ENCODE measurements at places on chromosomes 1 and 21. TPM values are rescaled to one million over a fixed set of nuclear protein-coding genes. Genes with fewer than 3 reads are reported as not detected.

FCGR2B gene
- not detected for total RNA-seq

COL16A1 gene
- 0.44 TPM for total RNA-seq

CD84 gene
- not detected for total RNA-seq

GRCh38 chr1:154595621-154596020, 12.4 kb downstream of the ADAR start:
- no peak for DNase-seq

GRCh38 chr1:82704966-82705365, 904.2 kb downstream of the ADGRL2 start:
- DNase-seq, result no peak

- no peak for DNase-seq
These were observed 122.7 kb downstream of the UCHL5 start for GRCh38 chr1:192936313-192937018.

- DNase-seq, result no peak
These were observed 149.6 kb downstream of the C1orf21 start for GRCh38 chr1:184536246-184536985.

DNA sequence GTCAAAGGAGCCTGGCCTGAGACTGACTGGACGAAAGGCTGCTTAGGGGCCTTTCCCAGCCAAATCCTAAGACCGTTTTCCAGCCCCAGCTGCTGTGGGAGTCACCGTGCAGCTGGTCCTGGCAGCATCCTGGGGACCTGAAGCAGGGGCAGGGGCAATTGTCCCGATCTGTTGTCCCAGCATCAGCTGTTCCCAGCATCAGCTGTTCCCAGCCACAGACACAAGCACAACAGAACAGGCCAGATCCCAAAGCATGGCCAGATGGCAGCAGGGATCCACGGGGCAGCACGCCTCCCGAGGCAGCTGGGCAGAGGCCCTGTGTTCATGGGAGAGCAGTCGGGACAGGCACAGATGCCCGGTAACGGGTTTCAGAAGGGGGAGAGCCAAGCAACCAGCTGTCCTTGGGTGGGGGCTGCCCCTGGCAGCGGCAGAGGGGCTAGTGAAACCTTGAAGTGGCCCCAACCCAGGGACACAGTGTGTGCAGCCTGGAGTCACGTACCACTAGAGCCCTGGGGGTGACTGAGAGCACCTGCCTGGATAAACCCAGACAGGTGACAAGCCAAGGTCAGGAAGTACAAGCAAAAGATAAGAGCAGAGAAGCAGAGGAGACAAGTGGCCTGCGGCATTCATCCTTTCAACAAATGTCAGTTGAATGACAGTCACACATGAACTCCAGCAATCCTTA, 13.3 kb downstream of the CELA2B start:
- no peak for DNase-seq

- DNase-seq, result no peak
These were observed 96.4 kb upstream of the CACNA1E start for GRCh38 chr1:181386951-181387350.

GRCh38 chr1:94026619-94027380, 94.1 kb downstream of the ABCA4 start:
- DNase-seq, result no peak

DNA sequence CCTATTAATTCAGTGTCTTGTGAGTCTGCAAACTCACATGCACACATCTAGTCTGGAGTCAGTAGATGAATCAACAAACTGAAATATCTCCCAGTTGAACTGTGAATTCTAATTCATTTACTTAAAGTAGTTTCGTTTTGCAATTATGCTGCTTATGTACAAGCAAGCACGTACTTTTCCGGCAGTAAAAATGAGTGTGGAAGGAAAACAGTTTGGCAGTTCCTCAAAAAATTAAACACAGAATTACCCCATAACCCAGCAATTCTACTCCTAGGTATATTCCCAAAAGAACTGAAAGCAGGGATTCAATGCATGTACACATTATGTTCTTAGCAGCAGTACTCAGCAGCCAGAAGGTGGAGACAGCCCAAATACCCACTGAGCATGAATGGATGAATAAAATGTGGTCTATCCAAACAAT, 49.3 kb downstream of the GNB1 start:
- no peak for DNase-seq
